Glutamatergic neuron (in vitro differentiated cells): ENCODE measurements at places on chromosomes 5 and 9.

- no peak for DNase-seq
These were observed 38.3 kb upstream of the DAB2IP start for GRCh38 chr9:121613009-121613752.

DNA sequence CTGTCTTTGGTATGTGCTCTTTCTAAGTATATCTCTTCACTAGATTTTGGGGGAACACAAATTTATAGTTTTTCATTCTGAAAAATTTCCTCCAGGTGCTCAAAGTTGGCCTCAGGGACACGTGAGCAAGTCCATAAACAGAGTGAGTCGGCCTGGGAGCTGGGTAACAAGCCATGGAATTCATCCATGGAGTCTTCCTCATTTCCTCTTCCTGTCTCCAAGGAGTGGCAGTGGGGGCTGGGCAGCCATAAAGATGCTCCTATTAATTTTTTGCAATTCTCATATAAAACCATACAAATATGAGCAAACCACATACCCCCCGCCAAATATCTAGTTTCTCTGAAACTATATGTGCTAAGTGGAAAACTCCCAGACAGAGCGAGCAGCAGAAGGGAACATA lies 136.6 kb upstream of the OTULINL start:
- no peak for DNase-seq

DNA sequence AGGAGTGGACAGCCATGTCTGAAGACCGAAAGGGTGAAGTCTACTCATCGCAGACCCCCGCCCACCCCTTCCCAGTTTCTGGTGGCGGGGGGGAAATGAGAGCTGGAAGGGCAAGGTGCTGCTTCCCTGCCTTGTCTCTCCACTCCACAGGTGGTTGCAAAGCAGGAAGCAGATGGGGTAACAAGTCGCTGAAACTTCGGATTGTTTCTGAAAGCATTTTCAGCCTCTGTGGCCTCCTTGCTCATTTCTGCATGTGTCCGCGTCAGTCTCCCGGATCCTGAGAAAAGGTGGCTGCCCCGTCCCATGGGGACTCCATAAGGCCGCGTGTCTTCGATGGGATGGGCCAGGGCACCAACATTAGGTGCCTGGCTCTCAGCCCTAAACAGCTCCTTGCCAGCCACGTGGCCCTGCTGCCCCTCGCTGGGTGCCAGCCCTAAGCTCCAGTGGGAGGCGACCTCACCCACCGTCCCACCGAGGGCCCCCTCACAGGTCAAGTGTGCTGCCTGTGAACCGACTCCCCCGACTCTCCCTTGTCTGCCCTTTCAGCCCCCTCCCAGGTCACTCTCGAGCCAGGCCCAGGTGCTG lies 971 bp downstream of the PHYKPL start:
- DNase-seq, result no peak

DNA sequence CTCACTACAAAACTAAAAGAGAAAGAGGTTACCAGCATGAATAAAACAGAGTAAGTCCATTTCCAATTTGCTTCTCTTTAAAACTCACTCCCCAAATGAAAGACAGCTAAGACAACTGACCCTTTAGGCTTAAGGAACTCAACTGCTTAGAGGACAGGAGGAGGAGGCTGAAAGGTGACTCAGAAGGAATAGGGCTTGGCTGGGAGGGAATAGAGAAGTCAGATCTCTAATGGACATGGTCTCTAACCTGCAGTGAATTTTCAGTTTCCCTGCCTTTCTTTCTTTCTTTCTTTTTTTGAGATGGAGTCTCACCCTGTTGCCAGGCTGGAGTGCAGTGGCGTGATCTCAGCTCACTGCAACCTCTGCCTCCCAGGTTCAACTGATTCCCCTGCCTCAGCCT lies 261.8 kb upstream of the CLINT1 start:
- DNase-seq, result no peak

DNA sequence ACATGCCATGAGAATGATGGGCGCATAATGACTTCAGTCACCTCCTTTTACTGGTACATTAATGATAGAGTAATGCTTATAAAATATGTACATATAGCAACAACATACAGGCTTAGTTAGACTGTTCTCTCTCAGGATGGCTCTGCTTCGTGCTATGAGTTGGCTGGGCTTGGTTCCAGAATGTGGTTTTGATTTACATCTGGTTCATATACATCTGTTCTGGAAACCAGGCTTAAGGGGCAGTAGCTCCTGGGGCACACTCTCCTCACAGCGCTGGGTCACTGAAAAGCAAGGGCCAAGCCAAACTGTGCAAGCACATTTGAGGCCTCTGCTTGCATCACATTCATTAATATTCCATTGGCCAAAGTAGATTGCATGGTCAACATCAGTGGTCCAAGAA lies 44.9 kb downstream of the PCSK1 start:
- no peak for DNase-seq

- no peak for DNase-seq
These were observed 217.6 kb upstream of the PIK3R1 start for GRCh38 chr5:67997892-67998457.

DNA sequence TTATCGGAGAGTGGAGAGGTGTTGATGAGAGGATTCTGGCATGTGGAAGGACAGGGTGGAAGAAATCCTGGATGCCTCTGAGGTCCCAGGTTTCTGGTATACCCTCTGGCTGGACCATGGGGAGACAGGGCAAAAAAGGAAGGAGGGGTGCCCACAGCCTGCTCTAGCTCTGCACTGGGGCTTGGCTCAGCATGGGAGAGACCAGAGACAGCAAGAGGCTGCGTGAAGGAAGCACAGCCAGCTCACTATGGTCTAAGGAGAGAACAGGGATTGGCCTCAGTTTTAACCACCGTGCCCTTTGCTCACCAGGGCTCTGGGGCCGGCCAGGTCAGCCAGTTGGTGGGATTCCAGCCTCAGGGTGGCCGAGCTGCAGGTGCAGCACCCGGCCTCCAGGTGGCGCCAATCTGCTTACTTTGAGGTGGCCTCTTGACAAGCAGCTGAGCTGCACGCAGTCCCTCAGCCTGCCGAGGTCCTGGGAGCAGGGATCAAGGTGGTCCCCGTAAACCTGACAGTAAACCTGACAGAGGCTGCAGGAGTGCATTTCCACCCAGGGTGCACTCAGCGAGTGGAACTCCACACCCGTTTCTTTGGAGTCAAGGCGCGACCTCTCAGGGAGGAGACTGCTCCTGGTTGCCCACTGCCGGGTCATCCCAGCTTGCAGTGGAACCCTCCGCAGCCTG lies 25.0 kb upstream of the SPTLC1 start:
- DNase-seq, result peak; percentile 95

- DNase-seq, result no peak
These were observed 74.8 kb downstream of the SLF1 start for GRCh38 chr5:94693043-94693822.

GRCh38 chr9:116952436-116952810 lies 265.3 kb downstream of the TRIM32 start:
- no peak for DNase-seq

DNA sequence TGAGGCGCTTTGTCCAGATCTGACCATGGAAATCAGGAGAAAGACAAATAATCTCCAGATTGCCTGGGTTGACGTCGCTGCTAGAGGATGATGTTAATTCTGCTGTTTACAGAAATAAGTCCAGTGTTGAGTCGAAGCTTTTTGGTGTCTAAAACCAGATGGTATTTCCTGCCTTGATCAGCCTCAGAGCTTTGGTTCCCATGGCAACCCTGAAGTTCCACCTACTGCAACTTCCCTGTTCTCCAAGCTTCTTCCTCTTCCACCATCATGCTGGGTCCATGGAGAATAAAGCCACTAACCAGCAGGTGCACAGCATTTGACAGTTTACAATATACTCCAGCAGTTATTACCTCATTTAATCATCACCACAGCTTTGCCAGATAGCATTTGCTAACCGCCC lies 18.0 kb upstream of the GABBR2 start:
- no peak for DNase-seq

- no peak for DNase-seq
These were observed 140.3 kb upstream of the RETREG1 start for GRCh38 chr5:16757146-16757545.

GRCh38 chr9:1458503-1458902 lies 408.3 kb downstream of the DMRT2 start:
- DNase-seq, result no peak

DNA sequence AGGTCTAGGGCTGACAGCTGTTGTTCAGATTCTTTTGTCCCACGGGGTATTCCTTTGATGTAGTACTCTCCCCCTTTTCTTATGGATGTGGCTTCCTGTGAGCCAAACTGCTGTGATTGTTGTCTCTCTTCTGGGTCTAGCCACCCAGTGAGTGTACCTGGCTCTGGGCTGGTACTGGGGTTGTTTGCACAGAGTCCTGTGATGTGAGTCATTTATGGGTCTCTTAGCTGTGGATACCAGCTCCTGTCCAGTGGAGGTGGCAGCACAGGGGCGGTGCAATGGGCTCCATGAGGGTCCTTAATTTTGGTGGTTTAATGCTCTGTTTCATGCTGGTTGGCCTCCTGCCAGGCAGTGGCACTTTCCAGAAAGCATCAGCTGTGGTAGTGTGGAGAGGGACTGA lies 161.3 kb downstream of the CAVIN4 start:
- DNase-seq, result no peak

- DNase-seq, result no peak
These were observed 12.4 kb downstream of the NACC2 start for GRCh38 chr9:136082496-136083361.

DNA sequence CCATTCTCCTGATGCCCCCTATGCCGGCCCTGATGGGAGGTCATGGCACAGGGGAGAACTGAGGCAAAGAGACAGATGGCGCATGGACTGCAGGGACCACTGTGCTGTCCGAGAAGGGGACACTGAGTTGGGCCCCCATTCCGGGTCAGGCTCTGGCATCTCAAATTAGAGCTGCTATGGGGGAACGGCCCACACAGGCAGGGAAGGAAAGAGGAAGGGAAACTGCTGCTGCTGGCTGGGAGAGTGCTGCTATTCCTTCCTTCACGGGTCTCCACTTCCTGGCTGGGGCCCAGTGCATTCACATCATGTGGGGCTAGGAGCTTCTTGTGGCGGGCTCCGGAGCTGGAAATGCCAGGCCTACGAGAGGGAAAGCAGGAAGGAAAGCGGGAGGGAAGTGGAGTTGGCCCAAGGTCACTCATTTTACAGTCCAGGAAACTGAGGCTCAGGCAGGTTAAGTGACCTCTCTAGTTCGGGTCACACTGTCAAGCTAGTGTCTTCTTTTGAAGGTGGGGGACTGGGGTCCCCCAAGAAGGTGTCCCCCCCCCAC lies 1.3 kb upstream of the CARD19 start:
- DNase-seq, result peak; percentile 16

DNA sequence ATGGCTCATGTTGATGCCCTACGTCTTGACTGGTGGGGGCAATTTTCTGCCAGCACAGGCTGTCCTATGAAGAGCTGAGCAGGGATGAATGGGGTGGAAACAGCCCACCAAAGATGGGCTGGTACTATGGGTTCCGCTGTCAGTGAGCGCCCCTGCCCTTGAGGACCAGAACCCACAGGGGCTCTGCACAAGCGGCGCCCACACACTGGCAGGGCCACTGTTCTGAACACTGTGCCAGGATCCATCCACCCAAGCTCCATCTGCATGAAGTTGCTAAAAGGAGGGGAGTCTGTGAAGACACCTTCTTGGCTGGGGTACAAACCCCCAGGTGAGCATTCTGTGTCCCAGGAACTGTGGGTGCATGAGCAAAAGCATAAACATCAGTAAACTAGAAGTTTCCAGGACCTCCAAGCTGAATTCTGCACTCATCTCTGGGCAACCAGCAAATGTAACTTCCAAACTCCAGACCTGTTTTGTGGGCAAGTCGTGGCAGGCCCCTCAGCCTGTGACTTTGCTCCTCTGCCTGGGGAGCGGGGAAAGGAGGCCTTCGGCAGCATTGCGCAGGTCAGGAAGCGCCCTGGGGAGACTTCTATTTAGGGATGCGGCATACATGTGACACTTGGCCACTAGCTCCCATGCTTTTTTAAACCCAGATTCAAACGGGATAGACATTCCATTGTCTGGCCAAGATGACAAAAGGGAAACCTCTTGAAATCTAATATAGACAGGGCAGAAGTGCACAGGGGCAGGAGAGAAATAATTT lies 48.9 kb downstream of the PTPN3 start:
- DNase-seq, result no peak

GRCh38 chr5:130168211-130168610 lies 263.9 kb downstream of the CHSY3 start:
- DNase-seq, result no peak

- DNase-seq, result no peak
These were observed 4.2 kb downstream of the ABCA1 start for GRCh38 chr9:104923740-104924139.

- DNase-seq, result no peak
These were observed 45.7 kb downstream of the MAT2B start for GRCh38 chr5:163551156-163551555.

DNA sequence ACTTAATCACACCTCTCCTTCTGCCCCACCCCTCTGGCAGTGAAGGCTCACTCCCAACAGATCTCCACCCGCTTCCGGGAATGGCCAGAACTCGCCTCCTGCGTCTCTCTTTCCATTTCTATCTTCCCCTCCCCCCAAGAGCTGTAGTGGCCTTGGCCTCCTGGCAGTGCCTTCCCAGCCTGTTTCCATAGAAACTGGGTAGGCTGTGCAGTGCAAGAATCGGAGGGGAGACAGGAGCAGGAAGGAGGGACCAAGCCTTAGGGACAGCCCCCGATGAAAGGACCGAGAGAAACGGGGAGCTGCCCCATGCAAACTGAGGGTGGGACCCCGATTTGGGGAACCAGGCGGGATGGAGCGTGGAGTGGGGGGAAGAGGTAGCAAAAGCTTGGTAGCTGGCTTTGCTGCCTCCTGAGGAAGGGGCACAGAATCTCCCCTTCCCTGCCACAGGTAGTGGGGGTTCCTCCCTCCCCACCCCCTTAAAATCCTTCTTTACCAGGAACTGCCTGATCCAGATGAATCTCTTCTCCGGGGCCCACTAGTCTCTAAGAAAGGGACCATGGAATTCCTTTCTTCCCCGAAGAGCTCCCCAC lies 4.5 kb upstream of the PCDH1 start:
- DNase-seq, result peak; percentile 58

- no peak for DNase-seq
These were observed 42.6 kb upstream of the SPATA31D4 start for GRCh38 chr9:81885602-81886001.

- DNase-seq, result no peak
These were observed 31.9 kb downstream of the MRPL36 start for GRCh38 chr5:1767524-1768282.

- DNase-seq, result no peak
These were observed 68.7 kb upstream of the WDR41 start for GRCh38 chr5:77560677-77561263.

- no peak for DNase-seq
These were observed 22.4 kb downstream of the UTP15 start for GRCh38 chr5:73587923-73588322.

- no peak for DNase-seq
These were observed 144.5 kb upstream of the NUDT12 start for GRCh38 chr5:103706939-103707682.

- no peak for DNase-seq
These were observed 121.0 kb upstream of the NR3C1 start for GRCh38 chr5:143524338-143524945.

GRCh38 chr5:56190497-56190896 lies 42.6 kb downstream of the ANKRD55 start:
- DNase-seq, result no peak

GRCh38 chr5:172918421-172919371 lies 40.5 kb upstream of the RPL26L1 start:
- DNase-seq, result no peak

GRCh38 chr5:39523821-39524220 lies 99.0 kb upstream of the DAB2 start:
- no peak for DNase-seq
